ENCODE measurements at places on chromosomes 13 and 19. TPM values are rescaled to one million over a fixed set of nuclear protein-coding genes. Genes with fewer than 3 reads are reported as not detected.

DNA sequence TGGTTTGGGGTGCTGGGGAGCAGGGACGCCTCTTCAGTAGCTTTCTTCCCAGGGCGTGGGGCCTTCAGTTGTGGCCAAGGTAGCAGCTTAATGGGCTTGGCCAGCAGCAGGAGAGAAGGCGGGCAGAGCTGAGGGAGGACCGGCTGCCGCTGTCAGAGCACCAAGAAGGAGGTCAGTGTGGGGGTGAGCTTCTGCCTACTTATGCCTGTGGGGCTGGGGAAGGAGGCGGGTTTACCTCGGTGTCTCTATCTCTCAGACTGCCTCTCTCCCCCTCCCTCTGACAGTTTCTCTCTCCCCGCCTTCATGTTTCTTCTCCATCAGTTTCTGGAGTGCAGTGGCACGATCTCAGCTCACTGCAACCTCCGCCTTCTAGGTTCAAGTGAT is at the start of gene CAPN12:
Gene CAPN12 (minus strand): TSS at position 177 of the 384 bp plus-strand sequence. CDS start 309 bp downstream, outside the sequence.
- H3K27ac ChIP-seq: no peak within 1 kb of the TSS
- no peak for DNase-seq
- no peaks in the 10 kb centered on the region for H3K4me1 ChIP-seq
- no peak within 1 kb of the TSS for H3K4me3 ChIP-seq
- peaks cover 4% of the 10 kb centered on the region for H3K27me3 ChIP-seq

DNA sequence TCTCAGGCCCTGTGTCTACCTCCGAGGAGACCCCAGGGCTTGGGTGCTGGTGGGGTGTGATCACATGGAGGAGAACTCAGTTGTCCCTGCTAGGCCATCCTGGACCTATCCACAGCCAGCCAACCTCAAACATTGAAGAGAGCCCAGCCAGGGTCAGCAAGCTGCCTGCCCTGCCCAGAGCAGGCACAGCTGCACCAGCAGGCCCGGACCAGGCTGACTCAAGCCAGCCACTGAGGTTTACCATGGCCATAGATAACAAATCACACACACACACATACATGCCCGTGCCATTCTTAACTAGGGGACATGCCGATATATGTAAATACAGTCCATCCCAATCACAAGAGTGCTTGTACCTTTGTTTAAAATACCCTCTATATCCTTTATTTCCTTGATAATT is 8.1 kb downstream of the ARHGEF7 start:
- H3K27ac ChIP-seq: no peak overlapping the region
- no peaks in the 10 kb centered on the region for H3K36me3 ChIP-seq
- no peak overlapping the region for H3K4me3 ChIP-seq

DNA sequence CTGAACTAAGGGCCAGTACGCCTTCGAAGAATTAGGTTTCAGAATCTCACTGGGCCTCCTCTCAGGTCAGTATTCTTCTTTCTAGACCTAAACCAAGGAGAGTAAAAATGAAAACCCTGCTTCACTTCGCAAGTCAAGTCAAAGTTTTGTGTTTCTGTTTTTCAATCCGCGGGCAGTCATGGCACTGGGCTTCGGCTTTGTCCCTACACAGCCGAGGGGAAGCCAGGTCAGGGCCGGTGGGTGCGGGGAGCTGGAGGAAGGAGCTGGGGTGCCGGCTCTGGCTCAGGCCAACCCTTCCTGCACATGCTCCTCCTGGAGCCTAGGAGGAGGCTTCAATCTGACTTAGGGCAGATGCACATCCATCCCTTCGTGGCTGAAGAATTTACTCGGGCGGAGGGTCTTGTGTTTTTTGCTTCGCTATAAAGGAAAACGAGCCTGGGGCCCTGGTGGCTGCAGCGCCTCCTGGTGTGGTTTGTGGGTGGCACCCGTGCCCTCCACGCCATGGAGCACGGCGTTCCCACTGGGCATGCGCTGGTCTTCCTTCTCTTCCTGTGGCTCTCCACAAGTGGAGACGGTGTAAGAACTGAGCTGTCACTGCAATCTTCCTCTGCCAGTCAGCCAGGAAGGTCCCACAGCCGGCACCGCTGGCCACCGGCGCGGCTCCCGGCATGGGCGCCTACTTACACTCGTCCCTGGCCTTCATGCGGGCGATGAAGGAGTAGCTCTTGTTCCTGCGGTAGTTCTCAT is 22.5 kb downstream of the C19orf44 start:
- H3K36me3 ChIP-seq: peaks cover 28% of the 10 kb centered on the region
- peak; percentile 51 for DNase-seq
- no peaks in the 10 kb centered on the region for H3K4me1 ChIP-seq
- H3K27ac ChIP-seq: peak overlapping the region; percentile 66
- H3K4me3 ChIP-seq: no peak overlapping the region

ZNF154 gene
- total RNA-seq: 7.3 TPM

- H3K4me3 ChIP-seq: no peak overlapping the region
- H3K4me1 ChIP-seq: no peaks in the 10 kb centered on the region
- no peak for DNase-seq
- H3K27ac ChIP-seq: no peak overlapping the region
- no peaks in the 10 kb centered on the region for H3K36me3 ChIP-seq
Measured at GRCh38 chr13:35255241-35255640, 221.2 kb downstream of the MAB21L1 start.

GRCh38 chr13:33213024-33213768 is 72.4 kb downstream of the STARD13 start:
- peak; percentile 30 for DNase-seq
- H3K36me3 ChIP-seq: no peaks in the 10 kb centered on the region
- peaks cover 25% of the 10 kb centered on the region for H3K4me1 ChIP-seq
- H3K27me3 ChIP-seq: no peaks in the 10 kb centered on the region
- H3K27ac ChIP-seq: peak overlapping the region; percentile 26
- H3K4me3 ChIP-seq: no peak overlapping the region

GRCh38 chr13:100542826-100543156 is 45.8 kb downstream of the GGACT start:
- DNase-seq: peak; percentile 61
- H3K27me3 ChIP-seq: no peaks in the 10 kb centered on the region
- no peak overlapping the region for H3K27ac ChIP-seq
- no peak overlapping the region for H3K4me3 ChIP-seq
- H3K4me1 ChIP-seq: no peaks in the 10 kb centered on the region

- H3K36me3 ChIP-seq: no peaks in the 10 kb centered on the region
- DNase-seq: no peak
- H3K4me1 ChIP-seq: peaks cover 9% of the 10 kb centered on the region
- H3K27ac ChIP-seq: no peak overlapping the region
- H3K27me3 ChIP-seq: no peaks in the 10 kb centered on the region
Measured at GRCh38 chr13:105016266-105016665, 1519.2 kb downstream of the EFNB2 start.

LILRA5 gene
- not detected for total RNA-seq

SIGLEC10 gene
- total RNA-seq: not detected

DNA sequence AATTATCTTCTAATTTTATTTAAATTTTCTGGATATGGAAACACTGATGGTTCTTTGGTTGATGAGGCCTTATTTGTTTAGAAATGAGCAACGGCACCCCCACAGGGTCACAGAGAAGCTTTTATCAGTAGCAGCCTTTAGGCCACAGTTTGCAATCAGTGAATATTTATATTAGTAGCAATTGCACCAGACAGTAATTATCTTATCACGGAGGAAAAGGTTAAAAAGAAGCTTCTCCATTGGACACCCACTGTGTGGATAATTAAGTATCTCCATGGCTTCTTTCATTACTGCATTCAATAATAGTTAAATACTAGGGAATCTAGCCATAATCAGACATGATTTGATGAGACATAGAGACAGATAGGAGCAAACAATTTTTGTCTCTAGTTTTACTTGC is 2099.2 kb upstream of the PCDH20 start:
- no peaks in the 10 kb centered on the region for H3K27me3 ChIP-seq
- no peaks in the 10 kb centered on the region for H3K4me1 ChIP-seq

GRCh38 chr13:47890146-47890814 is 110.8 kb downstream of the SUCLA2 start:
- DNase-seq: no peak
- no peak overlapping the region for H3K27ac ChIP-seq

DNA sequence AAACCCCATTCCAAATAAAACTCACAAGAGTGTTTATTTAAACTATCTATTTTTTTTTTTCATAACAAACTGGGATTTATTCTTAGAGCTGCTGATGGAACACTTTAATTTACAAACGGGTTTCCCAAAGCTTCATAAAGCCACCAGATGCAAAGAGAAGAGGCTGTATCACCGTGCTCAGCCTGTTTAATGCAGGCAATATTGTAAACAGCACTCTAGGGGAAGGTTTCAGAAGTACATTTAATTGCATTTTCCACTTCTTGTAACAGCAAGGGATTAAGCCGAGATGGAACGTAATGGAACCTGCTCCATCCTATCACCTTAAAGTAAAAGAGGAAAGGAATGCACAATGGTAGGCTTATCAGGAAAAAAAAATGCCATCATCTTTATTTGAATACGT is 550.6 kb upstream of the ARGLU1 start:
- DNase-seq: no peak
- H3K36me3 ChIP-seq: no peaks in the 10 kb centered on the region
- H3K4me3 ChIP-seq: no peak overlapping the region

MBD3L2 gene
- not detected for total RNA-seq

DNA sequence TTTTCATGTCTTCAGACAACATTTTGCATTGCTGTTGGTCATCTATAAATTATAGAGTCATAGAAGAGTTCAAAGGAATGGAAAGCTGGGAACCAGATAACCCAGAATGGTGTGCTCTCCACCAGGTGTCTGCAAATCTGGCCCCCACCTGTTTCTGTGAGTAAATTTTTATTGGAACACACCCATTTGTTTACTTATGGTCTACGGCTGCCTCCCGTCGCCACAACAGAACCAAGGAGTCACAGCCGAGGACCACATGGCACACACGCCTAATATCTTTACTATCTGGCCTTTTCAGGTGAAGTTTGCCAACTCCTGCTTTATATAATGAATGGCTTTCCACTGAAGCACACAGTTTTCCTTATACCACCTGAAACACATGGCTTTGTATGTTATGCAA is 58.2 kb downstream of the EFNB2 start:
- H3K4me1 ChIP-seq: peaks cover 8% of the 10 kb centered on the region
- no peak overlapping the region for H3K27ac ChIP-seq
- DNase-seq: no peak
- no peaks in the 10 kb centered on the region for H3K36me3 ChIP-seq
- H3K4me3 ChIP-seq: no peak overlapping the region
- H3K27me3 ChIP-seq: no peaks in the 10 kb centered on the region

NAPA gene
- total RNA-seq: 42.9 TPM

- peak; percentile 29 for DNase-seq
- no peaks in the 10 kb centered on the region for H3K4me1 ChIP-seq
- H3K27ac ChIP-seq: no peak overlapping the region
- H3K4me3 ChIP-seq: no peak overlapping the region
Measured at GRCh38 chr19:33005440-33005839, 33.4 kb downstream of the FAAP24 start.

GRCh38 chr13:98913741-98914140 is 64.1 kb downstream of the DOCK9 start:
- H3K36me3 ChIP-seq: no peaks in the 10 kb centered on the region
- no peaks in the 10 kb centered on the region for H3K4me1 ChIP-seq
- no peak for DNase-seq
- no peak overlapping the region for H3K4me3 ChIP-seq
- no peaks in the 10 kb centered on the region for H3K27me3 ChIP-seq

NKPD1 gene
- total RNA-seq: 1.3 TPM

OR4F17 gene
- not detected for total RNA-seq

NLRP7 gene
- total RNA-seq: 1.8 TPM

DNA sequence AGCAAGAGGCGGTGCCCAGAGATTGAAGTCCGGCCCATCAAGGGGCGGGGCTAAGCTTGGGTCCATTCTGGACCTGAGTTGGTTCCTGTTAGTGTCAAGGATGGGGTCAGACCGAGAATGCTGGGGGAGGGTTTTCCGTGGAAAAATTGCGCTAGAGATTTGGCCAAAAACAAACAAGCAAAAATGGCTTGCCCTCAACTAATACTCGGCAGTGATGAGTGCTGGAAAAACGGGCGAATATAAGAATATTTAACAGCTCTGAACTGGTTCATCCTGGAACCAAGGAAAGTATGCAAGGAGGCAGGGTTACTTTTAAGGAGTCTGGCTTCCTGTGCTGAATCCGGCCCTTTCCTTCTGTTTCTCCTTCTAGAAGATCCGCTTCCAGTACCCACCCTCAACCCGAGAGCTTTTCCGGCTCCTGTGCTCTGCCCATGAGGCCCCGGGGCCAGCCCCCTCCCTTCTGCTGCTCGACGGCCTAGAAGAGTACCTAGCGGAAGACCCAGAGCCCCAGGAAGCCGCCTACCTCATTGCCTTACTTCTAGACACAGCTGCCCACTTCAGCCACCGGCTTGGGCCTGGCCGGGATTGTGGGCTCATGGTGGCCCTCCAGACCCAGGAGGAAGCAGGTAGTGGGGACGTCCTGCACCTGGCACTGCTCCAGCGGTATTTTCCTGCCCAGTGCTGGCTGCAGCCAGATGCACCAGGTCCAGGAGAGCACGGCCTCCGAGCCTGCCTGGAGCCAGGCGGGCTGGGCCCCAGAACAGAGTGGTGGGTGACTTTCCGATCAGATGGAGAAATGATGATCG is 880 bp downstream of the SWSAP1 start:
- peaks cover 11% of the 10 kb centered on the region for H3K4me1 ChIP-seq
- peak overlapping the region; percentile 56 for H3K27ac ChIP-seq
- H3K4me3 ChIP-seq: peak overlapping the region; percentile 54
- DNase-seq: peak; percentile 79
- H3K36me3 ChIP-seq: no peaks in the 10 kb centered on the region
- no peaks in the 10 kb centered on the region for H3K27me3 ChIP-seq

FUT6 gene
- total RNA-seq: not detected

- H3K4me3 ChIP-seq: no peak overlapping the region
- H3K36me3 ChIP-seq: no peaks in the 10 kb centered on the region
- DNase-seq: peak; percentile 37
- H3K27ac ChIP-seq: peak overlapping the region; percentile 50
- H3K27me3 ChIP-seq: no peaks in the 10 kb centered on the region
Measured at GRCh38 chr13:80214521-80214991, 126.4 kb downstream of the SPRY2 start.

- no peaks in the 10 kb centered on the region for H3K4me1 ChIP-seq
- H3K27ac ChIP-seq: no peak overlapping the region
Measured at GRCh38 chr13:78160793-78161192, 242.2 kb upstream of the EDNRB start.

- H3K36me3 ChIP-seq: no peaks in the 10 kb centered on the region
- no peak for DNase-seq
- no peak overlapping the region for H3K4me3 ChIP-seq
- no peaks in the 10 kb centered on the region for H3K27me3 ChIP-seq
- no peak overlapping the region for H3K27ac ChIP-seq
Measured at GRCh38 chr13:37889102-37889501, 19.5 kb upstream of the TRPC4 start.

Measured in GM23338 (cell line).